ENCODE measurements at places on chromosomes 13 and 19. TPM values are rescaled to one million over a fixed set of nuclear protein-coding genes. Genes with fewer than 3 reads are reported as not detected.
A peak's percentile ranks its signal among the peaks of the same experiment; 100 is the strongest.

GRCh38 chr13:44104197-44104490 is 224.4 kb downstream of the LACC1 start:
- no peak for DNase-seq

- DNase-seq: no peak
These were observed 19.6 kb downstream of the AP2A1 start for GRCh38 chr19:49786376-49786820.

DNA sequence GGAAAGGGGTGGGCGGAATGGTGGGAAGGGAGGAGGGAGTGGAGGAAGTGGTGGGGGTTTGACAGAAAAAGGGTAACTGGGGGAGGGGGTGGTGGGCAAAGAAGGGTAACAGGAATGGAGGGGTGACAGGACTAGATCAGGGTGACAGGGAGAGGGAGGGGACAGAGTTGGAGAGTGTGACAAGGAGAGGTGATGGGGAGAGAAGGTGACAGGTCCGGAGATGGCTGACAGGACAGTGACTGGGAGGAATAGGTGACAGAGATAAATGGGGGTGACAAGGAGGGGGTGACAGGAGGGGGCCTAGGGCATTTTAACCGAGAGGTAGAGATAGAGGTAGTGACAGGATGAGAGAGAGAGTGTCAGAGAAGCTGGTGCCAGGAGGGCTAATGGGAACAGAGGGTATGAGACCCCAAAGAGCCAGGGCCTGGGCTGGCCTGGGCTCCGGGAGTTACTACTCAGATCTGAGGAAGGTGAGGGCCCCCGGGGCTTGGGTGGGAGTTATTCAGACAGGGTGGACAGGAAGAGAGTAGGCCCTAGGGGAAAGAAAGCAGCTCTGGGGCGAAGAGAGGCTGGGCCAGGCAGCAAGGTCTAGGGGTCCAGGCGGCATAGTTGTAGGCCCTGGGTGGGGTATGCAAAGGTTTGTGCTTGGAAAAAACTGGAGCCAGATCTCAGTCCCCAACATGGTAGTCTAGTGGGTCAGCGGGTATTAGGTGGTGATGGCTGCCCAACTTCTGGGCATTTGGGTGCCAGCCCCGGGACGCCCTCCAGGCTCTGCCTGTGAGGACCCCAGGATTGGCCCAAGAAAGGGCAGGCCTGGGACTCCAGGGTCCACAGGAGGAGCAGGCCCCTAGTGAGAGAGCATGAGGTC is 660 bp downstream of the CIC start:
- DNase-seq: no peak

- no peak for DNase-seq
These were observed 19.6 kb upstream of the SIGLEC6 start for GRCh38 chr19:51550848-51551672.

- DNase-seq: no peak
These were observed 5.3 kb downstream of the TMPRSS9 start for GRCh38 chr19:2365201-2365970.

GRCh38 chr13:112260108-112261055 is 115.8 kb upstream of the SPACA7 start:
- DNase-seq: no peak

- no peak for DNase-seq
These were observed 231.5 kb upstream of the KLHL1 start for GRCh38 chr13:70339738-70340137.

DNA sequence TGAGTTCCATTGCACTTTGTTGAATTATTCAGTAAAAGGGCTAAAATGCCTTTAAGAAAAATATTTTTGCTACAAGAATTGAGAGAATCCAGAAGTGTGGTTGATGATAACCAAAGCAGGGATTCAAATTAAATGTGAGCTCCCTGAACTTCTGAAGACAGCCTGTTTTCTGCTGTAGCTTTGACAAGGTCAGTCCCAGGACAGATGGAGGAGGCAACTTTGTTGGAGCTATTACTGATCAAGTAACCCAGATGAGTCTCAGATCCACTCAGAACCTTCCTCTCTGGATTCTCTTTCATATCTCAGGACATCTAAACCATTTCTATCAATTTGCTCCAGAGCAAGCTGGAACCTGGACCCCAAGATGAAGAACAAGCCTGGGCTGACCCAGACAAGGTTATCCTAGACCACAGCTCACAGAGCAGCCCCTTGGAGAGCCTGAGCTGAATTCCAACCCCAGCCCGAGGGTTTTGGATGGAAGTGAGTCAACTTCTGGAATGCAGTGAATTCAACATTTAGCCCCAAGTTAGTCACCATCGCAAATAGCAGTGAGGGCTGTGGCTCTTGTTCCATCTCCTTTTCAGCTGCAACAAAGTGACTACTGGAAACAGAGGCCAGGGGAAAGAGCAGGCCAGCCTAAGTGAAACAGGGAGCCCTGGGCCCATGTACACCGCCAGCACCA is 137.8 kb upstream of the TSC22D1 start:
- no peak for DNase-seq

DNA sequence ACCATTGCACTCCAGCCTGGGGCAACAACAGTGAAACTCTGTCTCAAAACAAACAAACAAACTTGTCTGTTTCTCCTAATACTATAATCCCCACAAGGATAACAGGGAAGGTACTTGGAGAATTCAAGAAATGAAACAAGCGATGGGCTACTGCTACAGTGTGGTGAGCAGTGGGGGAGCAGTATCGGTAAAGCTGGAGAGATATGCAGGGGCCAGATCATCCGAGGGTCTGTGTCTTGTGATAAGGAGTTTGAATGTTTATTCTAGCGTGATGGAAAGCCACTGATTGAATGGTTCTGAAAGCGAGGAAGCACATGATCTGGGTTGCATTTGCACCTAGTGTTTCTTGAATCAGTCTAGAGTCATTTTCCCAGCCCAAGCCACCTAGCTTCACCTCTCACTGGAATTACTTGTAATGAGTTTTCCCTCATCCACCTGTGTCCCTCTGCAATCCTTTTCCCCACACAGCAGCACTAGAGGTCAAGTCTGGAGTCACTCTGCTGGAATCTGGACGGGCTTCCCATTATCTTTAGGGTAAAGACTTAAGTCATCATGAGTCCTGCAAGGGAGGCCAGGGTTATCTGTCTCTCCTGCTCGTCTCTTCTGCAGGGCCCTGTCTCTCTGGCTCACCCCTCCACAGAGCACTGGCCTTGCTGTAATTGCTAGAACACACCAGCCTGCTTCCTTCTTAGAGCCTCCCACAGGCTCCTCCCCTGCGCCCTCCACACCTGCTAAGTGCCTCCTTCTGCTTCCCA is 162.3 kb downstream of the KLF5 start:
- no peak for DNase-seq

GRCh38 chr13:44697058-44697457 is 120.9 kb upstream of the TSC22D1 start:
- DNase-seq: no peak

- no peak for DNase-seq
These were observed 69.1 kb upstream of the FLT1 start for GRCh38 chr13:28564030-28564429.

GRCh38 chr19:39327363-39328045 is 6.8 kb upstream of the LRFN1 start:
- no peak for DNase-seq

DNA sequence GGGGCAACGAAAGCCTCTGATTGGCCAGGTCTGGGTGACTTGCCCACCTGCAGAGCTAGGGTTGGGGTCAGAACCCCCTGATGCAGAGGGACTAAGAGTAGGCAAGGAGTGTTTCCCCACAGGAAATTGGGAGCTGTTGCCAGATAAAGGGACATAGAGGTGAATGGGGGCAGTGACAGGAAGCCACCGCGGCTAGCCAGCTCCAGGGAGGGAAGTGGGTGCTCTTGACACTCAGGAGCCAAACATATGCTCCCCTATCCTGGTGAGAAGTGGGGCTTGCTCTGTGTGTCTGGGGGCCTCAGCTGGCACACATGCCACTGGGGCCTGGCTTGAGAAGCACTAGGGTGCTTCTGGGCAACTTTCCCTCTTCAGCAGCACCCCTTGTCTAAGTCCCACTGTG is 26.0 kb downstream of the WDR88 start:
- DNase-seq: no peak

- DNase-seq: peak; percentile 51
These were observed 14.4 kb downstream of the NAXD start for GRCh38 chr13:110629735-110630134.

DNA sequence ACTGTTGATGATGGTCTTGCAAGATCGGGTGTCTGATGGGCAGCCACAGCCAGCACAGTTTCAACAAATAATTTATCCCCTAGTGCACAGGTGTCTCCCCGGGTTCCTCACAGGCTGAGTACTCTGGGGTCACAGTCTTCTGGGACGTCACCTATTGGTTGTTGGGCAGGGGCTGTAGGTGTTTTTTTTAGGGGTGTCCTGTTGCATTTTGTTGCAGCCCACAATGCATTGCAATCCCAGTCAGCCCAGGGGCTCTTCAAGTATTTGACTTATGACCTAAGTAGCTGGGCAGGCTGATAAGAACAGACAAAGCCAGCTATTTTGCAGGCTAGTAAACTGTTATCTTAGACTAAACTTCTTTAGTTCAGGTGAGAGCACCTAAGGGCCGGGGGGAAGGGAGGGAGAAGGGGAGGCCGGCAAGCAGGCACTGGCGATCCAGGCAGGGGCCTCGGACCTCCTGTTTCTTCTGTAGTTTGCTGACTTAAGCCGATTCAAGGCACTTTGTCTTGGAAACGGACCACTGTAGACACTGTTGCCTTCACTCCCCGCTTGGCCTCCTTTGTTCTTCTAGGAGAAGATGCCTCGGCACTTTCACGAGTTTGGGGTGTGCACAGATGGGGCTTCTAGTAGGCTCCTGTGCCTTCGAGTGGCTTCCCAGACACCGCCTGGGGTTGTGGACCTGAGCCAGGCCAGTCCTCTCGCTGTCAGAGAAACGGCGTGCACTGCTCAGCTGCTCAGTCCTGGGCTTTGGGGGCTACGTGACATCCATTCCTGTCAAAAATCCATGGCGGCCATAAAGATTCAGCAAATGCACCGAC is 33.9 kb upstream of the GRTP1 start:
- DNase-seq: no peak

GRCh38 chr19:40659566-40659965 is 30.9 kb downstream of the NUMBL start:
- no peak for DNase-seq

DNA sequence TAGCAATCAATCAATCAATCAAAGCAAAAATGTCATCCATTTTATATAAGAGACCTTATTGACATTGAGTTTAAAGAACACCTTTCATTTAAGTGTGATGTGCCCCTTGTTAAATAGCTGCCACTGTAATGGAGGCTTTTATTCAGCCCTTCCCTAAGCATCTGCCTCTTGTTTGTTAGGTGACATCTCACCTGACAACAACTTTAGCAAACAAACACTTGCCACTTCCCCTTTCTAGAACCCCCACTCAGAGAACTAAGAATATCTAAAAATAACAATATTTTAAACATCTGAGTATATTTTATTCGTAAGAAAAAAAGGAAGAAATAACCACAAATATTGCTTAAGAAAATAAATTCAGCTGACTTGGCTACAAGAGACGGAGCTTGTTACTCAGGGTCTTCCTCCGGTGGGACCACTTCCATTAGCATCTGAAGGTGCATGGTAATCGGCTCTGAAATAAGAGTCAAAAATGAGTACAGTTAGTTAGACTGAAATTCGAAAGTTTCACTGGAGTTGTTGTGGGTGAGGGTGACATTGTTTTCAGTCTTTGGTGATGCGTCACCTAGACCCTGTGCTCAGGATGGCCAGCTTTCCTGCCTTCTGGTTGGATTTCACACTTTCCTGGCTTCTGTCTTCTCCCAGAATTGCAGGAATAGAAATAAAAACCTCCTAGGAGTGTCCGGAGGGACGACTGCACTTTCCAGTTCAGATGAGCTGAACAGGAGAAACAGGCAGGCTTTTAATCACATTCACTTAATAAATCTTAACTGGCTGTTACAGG is 39.1 kb downstream of the SLC7A9 start:
- no peak for DNase-seq

DNA sequence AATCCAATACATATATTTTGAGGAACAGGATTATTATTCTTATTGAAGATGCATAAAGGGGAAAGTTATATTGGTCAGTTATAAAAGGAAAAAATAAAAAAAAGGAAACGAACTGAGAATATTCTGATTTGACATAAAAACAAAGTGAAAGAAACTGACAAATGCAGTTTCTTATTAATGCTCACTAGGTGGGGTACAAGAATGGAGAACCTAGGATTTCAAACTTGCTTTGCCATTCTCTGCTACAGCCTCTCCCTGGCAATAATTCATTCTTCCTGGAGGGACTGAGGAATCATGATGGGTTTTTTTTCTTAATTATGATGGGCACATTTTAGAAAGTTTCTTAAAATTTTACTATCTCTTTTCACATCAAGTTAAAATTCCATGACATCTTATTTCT is 154.9 kb downstream of the PCDH9 start:
- DNase-seq: no peak

- no peak for DNase-seq
These were observed 170.0 kb upstream of the KL start for GRCh38 chr13:32845952-32846950.

DNA sequence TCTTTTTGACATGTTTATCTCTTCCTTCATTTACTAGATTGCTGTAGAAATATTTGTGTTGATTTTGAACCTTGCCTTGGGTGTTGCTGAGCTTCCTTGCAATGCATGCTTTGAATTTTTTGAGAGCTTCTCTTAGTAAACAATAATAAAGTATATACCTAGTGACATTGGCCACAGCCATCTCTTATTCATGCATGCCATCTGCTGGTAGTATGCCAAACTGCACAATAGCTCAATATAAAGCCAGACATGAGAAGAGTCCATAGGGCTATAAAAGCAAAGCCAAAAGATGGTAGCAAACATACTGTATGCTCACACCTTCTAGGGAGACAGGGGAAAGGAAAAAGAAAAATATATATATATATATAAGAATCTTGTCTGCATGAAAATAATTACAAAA is 18.9 kb upstream of the ZSCAN5A start:
- peak; percentile 28 for DNase-seq

DNA sequence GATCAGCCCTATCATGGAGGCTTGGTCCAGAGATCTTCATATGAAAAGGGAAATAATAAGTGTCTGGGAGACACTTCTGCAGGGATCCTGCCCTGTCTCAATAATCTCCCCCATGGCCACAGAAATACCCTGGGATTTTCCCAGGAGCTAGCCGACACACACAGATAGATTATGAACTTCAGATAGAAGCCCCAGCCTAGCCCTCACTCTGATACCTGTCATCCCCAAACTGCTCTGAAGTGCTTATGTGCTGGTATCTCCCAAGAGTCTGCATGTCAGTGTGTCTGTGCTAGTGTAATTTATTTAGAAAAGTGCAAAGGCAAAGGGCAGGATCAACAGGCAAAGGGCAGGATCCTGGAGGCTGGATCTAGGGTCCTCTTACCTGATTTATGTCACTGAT is 38.7 kb upstream of the ZNF766 start:
- no peak for DNase-seq

GRCh38 chr19:5122121-5122400 is 153.1 kb downstream of the KDM4B start:
- DNase-seq: no peak

- no peak for DNase-seq
These were observed 3.7 kb upstream of the CSNK1A1L start for GRCh38 chr13:37109051-37109678.

- no peak for DNase-seq
These were observed 50.3 kb downstream of the CCDC70 start for GRCh38 chr13:51912091-51912490.

CEACAM1 gene
- 9.6 TPM for total RNA-seq

FFAR1 gene
- total RNA-seq: 0.18 TPM

UBL3 gene
- total RNA-seq: 10.9 TPM

SRRM5 gene
- total RNA-seq: 0.10 TPM

MYPOP gene
- total RNA-seq: 6.9 TPM

ANGPTL8 gene
- total RNA-seq: not detected

SIGLEC8 gene
- 0.13 TPM for total RNA-seq

LRRC63 gene
- 0.17 TPM for total RNA-seq

FFAR2 gene
- not detected for total RNA-seq

PCP2 gene
- 0.34 TPM for total RNA-seq
